ENCODE measurements at places on chromosomes 7 and 10. TPM values are rescaled to one million over a fixed set of nuclear protein-coding genes. Genes with fewer than 3 reads are reported as not detected.

RPEL1 gene
- not detected for total RNA-seq

LRIT1 gene
- total RNA-seq = not detected

GRCh38 chr10:101358706-101359300 lies 4.8 kb downstream of the BTRC start:
- no peak overlapping the region for H3K27ac ChIP-seq
- DNase-seq = no peak
- no peaks in the 10 kb centered on the region for H3K27me3 ChIP-seq
- no peak overlapping the region for H3K4me3 ChIP-seq

- H3K27ac ChIP-seq = no peak overlapping the region
- no peak overlapping the region for H3K4me3 ChIP-seq
- no peak for DNase-seq
- no peaks in the 10 kb centered on the region for H3K36me3 ChIP-seq
- H3K4me1 ChIP-seq = no peaks in the 10 kb centered on the region
Observed at GRCh38 chr7:121582258-121582657, 186.2 kb upstream of the FAM3C start.

DNA sequence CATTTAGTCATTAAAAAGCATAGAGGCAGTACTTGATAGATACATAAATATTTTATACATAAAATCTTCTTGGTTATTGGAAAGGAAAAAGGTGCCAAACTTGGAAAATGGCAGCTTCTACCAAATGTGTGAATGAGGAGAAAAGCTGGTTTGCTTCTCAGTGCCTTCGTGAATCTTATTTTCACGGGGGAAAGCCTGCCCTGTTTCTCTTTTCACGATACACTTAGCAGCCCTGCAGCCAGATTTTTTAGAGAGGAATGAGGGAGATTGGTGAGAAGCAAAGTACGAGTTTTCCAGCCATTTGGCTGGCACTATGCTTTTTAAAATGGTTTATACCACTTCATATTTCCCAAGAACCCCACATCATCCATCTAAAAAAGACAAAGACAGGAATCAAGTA lies 22.9 kb upstream of the C1QL3 start:
- no peak overlapping the region for H3K4me3 ChIP-seq
- H3K36me3 ChIP-seq = no peaks in the 10 kb centered on the region
- peaks cover 19% of the 10 kb centered on the region for H3K27me3 ChIP-seq

DNA sequence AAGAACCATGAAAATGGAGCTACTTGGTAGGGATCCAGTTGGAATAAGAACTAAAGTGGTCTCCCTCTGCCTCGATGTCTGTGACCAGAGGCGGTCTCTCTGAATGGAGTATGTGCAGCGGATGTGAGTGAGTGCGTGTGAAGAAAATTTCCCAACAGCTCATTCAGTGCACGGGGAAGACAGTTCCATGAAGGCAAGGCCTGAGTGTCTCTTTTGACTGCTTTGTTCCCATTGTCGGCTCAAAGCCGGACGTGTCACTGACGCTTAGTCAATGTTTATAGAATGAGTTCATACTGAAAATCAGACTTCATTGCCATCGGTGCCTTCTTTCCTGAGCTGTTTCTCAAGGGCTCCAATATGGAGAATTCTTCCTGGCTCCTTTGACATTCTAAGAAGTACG lies 55.3 kb upstream of the GRB10 start:
- no peaks in the 10 kb centered on the region for H3K36me3 ChIP-seq
- no peak overlapping the region for H3K27ac ChIP-seq
- H3K4me1 ChIP-seq = peaks cover 7% of the 10 kb centered on the region
- H3K27me3 ChIP-seq = peaks cover 35% of the 10 kb centered on the region
- DNase-seq = no peak

GRCh38 chr10:122323189-122323588 lies 51.3 kb upstream of the PLEKHA1 start:
- H3K4me1 ChIP-seq = no peaks in the 10 kb centered on the region
- H3K4me3 ChIP-seq = no peak overlapping the region
- peaks cover 9% of the 10 kb centered on the region for H3K27me3 ChIP-seq
- no peaks in the 10 kb centered on the region for H3K36me3 ChIP-seq
- no peak overlapping the region for H3K27ac ChIP-seq
- DNase-seq = no peak
